ENCODE measurements at places on chromosomes 6 and 20. TPM values are rescaled to one million over a fixed set of nuclear protein-coding genes. Genes with fewer than 3 reads are reported as not detected.

Gene RWDD2A
- total RNA-seq = 3.6 TPM

Gene SOX18
- 16.0 TPM for total RNA-seq

Gene CCN6
- not detected for total RNA-seq

Gene RNF146
- total RNA-seq = 40.8 TPM

Gene AVP
- total RNA-seq = not detected

Gene IPCEF1
- total RNA-seq = 0.09 TPM

Data from endothelial cell of coronary artery (primary cell).